ENCODE measurements at places on chromosomes 16 and 17.

DNA sequence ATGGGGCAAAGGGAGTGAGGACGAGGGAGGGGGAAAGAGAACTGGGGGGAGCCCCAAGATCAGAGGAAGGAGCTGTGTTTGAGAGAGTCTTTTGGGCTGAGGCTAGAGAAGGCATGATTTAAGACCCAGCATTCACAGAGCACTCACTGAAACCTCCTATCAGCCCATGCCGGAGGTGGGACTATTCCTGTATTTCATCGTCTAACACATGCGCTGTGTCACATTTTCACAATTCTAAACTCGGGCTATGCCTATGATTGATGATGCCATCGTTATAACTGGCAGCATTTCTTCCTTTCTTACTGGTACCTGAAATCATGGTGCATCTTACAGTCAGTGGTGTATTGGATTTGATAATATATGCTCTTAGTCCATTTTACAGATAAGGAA is 3.5 kb downstream of the FAM171A2 start:
- no peak for DNase-seq

DNA sequence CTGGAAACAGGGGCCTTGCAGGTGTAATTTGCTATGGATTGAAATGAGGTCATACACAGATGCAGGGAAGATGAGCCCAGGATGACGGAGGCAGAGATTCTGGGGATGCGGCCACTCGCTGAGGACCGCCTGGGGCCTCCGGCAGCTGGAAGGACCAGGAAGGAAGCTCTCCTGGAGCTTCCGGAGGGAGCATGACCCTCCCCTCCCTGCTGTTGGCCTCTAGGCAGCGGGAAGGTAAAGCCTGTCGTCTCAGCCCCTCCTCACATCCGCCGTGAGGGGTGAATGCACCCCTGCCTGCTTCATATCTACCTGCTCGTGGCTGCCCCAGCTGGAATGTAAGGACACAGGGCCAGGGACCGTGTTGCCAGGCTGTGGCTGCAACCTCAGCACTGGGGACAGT is 29.1 kb upstream of the ZNF469 start:
- DNase-seq: no peak

GRCh38 chr17:77499699-77500435 is 359.1 kb downstream of the SEC14L1 start:
- no peak for DNase-seq

- peak; percentile 9 for DNase-seq
These were observed 215.9 kb upstream of the GSE1 start for GRCh38 chr16:85396879-85397871.

DNA sequence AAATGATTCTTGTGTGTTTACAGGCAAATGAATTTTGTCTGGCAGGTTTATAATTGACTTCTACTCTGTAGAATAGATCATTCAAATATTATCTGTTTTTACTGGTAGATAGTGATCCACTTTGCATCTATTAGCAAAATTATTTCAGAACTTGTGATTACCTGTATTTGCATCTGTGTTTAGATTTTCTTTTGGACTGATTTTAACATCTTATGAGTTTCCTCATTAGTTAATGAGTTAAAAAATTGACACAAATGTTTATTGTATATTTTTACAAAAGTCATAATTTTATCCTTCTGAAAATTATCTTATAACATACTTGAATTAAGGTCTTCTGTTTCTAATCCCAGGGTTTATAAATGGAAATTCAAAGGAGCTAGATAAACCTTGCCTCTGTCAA is 132.0 kb upstream of the KCNJ16 start:
- no peak for DNase-seq

DNA sequence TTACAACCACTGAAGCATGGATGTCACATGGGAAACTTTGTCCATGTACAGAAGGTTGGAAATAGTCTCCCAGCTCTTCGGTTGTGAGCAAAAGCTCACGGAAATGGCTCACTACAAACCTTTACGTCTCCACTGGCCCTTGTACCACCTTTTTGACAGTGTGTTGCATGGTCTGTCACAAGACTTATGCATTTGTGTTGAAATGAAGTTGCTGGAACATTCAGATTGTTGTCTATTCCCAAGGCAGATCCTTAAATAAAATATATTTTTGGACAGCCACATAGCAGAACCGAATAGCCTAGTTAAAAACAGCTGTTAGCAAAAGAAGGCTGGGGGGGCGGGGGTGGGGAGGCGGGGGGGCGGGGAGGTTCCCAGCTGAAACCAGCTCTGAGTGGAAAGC is 39.2 kb downstream of the KNOP1 start:
- DNase-seq: no peak

Data from activated CD8-positive, alpha-beta memory T cell treated with anti-CD3 and anti-CD28 coated beads, Interleukin-2, amount 50 U/mL, for 4 hours (primary cell).